ENCODE measurements at places on chromosomes 11 and 22.
A peak's percentile ranks its signal among the peaks of the same experiment; 100 is the strongest.

DNA sequence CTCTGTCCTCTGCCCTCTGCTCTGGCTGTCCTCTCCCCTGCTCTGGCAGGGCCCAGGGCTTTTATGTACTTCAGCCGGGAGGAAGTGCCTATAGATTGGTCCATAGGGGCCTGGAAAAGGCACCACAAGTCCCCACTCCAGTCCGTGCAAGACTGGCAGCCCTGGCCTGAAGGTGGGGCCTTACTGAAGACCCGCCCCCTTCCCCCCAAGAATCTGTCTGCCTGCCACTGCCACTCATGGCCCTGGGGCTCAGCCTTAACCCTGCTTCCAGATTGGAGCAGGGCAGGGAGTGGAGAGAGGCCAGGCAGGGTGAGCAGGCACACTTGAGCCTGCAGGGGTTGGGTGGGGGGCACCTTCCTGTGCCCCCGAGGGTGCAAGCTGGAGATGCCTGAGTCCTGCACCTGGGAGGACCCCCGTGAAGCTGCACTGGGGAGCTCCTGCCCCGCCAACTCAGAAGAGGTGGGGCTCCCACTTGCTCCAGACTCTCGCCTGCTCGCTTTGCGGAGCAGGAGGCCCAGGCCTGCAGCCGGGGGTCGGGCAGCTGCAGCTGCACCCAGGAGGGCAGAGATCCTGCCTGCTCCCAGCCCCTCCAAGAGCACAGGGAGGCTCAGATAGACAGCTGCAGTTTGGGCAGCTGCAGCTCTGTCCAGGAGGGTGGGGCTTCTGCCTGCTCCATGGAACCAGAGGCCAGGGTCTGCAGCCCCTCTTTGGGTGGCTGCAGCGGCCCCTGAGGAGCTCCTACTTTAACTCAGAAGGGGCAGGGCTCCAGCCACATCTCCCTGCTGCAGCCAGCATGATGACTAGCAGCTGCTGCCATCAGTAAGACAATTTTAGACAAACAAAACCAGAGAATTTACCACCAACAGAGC is 51.0 kb upstream of the SC5D start:
- DNase-seq = no peak

DNA sequence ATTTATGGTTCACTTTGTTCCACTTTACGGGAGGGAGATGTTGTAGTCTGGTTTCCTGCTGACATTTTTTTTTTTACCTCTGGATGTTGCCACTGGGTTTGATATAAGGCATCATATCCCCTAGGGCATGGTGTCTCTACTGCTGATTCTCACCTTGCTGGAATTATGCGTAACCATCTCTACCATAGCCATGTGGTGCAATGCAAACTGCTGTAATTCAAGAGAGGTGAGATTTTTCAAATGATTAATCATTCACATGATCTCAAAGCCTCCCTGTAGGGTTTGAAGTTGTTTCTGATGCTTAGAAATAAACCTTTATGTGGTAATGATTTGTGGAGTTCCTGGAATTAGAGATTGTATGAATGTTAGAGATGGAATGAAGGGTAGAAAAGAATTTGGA is 13.0 kb downstream of the MS4A3 start:
- DNase-seq = no peak

DNA sequence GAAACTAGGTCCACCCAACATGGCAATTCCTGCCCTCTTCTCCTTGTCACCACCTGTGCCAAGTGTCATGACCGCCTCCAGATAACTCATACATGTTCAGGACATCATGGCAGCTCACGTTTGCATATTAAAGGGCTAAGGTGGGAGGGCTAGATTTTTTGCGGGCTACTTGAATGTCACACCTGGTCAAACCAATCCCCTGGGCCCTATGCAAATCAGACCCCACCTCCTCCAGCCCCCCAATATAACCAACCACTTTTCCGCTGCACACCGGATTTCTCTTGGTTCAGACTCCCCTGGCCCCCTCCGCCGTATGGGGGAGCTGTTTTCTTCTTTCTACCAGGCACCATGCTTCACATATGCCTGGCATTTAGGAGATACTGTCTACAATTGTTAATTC is 12.6 kb downstream of the UPB1 start:
- DNase-seq = no peak

DNA sequence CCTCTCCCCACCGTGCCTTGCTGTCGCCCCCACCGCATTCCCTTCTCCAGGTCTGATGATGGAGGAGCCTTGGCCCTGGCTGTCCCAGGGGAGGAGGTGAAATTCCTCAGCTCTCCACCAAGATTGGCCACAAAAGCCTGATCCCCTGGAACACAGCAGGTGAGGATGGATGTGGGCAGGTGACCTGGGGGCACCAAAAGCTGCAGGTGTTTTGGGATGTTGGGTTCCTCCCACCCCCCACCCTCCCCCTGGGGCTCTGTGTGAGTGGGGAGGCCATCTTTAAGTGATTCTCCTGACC is 639 bp downstream of the TRIOBP start:
- no peak for DNase-seq

DNA sequence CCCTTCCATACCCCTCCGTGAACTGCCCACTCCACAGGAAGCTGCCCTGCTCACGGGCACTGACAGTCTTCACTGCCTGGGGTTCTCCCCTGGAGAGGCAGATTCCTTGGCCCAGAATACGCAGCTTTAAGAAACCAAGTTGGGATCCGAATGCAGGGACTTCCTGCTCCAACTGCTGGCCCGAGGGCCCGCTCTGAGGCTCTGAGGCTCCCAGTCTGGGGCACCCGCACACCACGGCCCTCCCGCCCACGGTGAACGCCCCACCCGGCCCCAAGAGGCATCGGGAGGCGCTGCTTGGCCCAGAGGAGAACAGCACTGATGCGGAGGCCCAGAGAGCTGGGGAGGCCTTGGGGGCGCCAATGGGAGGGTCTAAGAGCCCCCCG is 42.3 kb downstream of the IGF2 start:
- peak; percentile 0 for DNase-seq

- no peak for DNase-seq
Measured at GRCh38 chr11:11149671-11150459, 203.2 kb downstream of the CSNK2A3 start.

DNA sequence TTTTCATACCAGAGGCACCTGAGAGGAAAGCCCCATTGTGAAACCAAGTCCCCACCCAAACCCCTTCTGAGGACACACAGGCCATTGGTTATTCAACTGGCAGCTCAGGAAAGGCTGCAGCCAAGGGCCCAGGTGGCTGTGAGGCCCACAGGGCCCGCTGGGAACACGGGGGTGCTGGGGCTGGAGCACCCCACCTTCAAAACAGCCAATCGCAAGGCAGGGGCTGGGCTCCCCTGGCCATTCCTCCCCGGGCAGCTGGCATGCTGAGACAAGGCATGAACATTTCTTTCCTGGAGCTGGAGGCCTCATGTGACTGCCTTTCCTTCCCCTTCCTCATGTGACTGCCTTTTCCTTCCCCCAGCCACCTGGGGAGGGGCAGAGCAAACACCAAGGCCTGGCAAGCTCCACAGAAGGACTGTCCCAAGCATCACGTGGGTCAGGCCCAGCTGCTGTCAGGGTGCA is 76.9 kb downstream of the PIWIL3 start:
- no peak for DNase-seq

- DNase-seq = no peak
Measured at GRCh38 chr11:57793351-57794115, 31.9 kb downstream of the CTNND1 start.

GRCh38 chr11:46942172-46942571 is 5.6 kb downstream of the CSTPP1 start:
- no peak for DNase-seq

- DNase-seq = peak; percentile 81
Measured at GRCh38 chr11:118240999-118241763, 11.0 kb downstream of the MPZL3 start.

DNA sequence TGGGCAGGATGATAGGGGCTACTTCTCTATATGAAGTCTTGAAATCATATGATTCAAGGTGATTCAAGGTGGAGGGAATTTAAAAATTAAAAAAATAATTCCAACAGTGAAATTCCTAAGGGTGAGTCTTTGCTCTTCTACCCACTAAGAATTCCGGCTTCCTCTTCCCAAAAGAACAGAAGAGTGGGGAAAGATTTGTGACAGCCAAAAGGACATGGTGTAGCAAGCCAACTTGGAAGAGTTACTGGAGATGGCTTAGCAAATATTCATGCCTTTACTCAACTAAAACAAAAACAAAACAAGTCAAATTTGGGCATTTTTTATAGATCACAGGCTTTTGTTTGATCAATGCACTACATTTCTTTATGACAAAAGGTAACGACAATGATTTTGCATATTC is 12.3 kb downstream of the ZBED5 start:
- DNase-seq = no peak

DNA sequence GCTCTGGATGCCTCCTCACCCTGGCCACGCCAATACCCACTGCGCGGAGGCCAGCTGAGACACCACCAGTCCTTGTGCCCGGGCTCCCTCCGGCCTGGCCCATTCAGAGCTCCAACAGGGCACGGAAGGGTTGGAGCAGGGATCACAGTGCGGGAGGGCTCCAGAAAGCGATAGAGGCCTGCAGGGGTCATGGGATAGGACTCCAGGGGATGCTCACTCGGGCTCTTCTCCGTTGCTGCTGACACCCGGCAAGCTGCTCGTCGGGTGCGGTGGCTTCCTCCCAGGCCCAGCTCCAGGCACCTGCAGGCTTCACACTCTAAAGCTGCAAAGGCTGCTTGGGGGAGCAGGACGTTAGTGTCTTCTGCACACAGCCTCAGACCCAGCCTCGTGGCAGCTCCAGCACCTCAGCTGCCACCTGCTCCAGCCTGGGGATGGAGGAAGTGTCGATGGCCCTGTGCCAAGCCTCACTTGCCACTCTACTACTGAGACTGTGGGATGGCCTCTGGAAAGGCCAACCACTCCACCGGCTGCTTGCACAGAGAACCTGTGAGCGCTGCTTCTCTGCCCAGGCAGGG is 10.6 kb downstream of the WNT7B start:
- no peak for DNase-seq

- no peak for DNase-seq
Measured at GRCh38 chr11:47889714-47890441, 41.7 kb upstream of the NUP160 start.

DNA sequence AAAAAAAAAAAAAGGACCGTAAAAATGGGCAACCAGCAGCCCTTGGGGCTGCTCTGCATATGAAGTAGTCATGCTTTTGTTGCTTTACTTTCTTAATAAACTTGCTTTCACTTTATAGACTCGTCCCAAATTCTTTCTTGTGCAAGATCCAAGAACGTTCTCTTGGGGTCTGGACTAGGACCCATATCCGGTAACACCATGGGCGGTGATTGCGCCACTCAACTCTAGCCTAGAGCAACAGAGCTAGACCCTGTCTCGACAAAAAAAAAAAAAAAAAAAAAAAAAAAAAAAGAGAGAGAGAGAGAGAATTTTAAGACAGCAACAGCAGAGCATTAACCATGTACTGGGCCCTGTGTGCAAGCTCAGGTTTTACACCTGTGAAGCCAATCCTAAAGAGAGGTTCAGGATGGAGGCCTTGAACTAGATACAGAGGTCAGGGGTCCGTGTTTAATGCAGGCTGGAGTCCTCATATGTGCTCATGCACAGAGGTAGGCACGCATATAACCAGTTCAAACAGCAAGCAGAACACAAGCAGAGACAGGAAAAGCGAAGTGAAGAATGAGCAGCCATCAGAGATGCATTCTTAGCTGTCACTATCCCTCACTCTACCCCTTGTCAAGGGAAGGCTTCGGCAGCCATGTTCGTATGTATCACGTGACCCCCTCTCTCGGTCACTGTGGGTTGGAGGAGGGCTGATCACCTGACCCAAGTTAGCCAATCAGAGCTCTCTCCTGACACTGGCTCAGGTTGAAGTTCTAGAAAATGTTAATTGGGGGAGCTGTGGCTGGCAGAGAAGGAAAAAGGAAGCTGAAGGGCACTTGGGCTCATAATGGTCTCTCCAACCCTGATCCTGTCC is 16.7 kb upstream of the SYT12 start:
- peak; percentile 48 for DNase-seq

Measured in stimulated activated CD4-positive, alpha-beta T cell treated with anti-CD3 and anti-CD28 coated beads, Interleukin-1b, Interleukin-23, amount 100 ng/mL, for 48 hours (primary cell).